Activated CD8-positive, alpha-beta T cell treated with anti-CD3 and anti-CD28 coated beads for 36 hours (primary cell): ENCODE measurements at places on chromosomes 12 and 14. TPM values are rescaled to one million over a fixed set of nuclear protein-coding genes. Genes with fewer than 3 reads are reported as not detected.
A peak's percentile ranks its signal among the peaks of the same experiment; 100 is the strongest.

Gene SERPINA3
- not detected for total RNA-seq

Gene LMNTD1
- not detected for total RNA-seq

Gene JPH4
- 0.51 TPM for total RNA-seq

Gene MIS18BP1
- 55.8 TPM for total RNA-seq

Gene PDE3A
- not detected for total RNA-seq

Gene ACOT6
- total RNA-seq: not detected

Gene NRIP2
- not detected for total RNA-seq

Gene ASCL1
- not detected for total RNA-seq

GRCh38 chr12:39043424-39043822, 138.0 kb upstream of the CPNE8 start:
- no peak overlapping the region for H3K27ac ChIP-seq
- H3K36me3 ChIP-seq: no peaks in the 10 kb centered on the region

GRCh38 chr12:107448198-107448597, 237.4 kb upstream of the PWP1 start:
- no peak overlapping the region for H3K4me3 ChIP-seq
- no peak overlapping the region for H3K27ac ChIP-seq
- peak; percentile 9 for DNase-seq
- H3K36me3 ChIP-seq: peaks cover 10% of the 10 kb centered on the region

- H3K4me3 ChIP-seq: no peak overlapping the region
- H3K36me3 ChIP-seq: no peaks in the 10 kb centered on the region
- H3K4me1 ChIP-seq: peaks cover 20% of the 10 kb centered on the region
- H3K27ac ChIP-seq: no peak overlapping the region
These were observed 131.8 kb downstream of the ERC1 start for GRCh38 chr12:1122786-1123185.

GRCh38 chr14:106787626-106788025, 1261.2 kb downstream of the TMEM121 start:
- peaks cover 4% of the 10 kb centered on the region for H3K27me3 ChIP-seq
- no peaks in the 10 kb centered on the region for H3K36me3 ChIP-seq
- H3K4me3 ChIP-seq: no peak overlapping the region
- peaks cover 8% of the 10 kb centered on the region for H3K4me1 ChIP-seq
- DNase-seq: no peak
- H3K27ac ChIP-seq: no peak overlapping the region

- H3K27me3 ChIP-seq: no peaks in the 10 kb centered on the region
- DNase-seq: no peak
- H3K4me1 ChIP-seq: peaks cover 40% of the 10 kb centered on the region
These were observed 21.2 kb upstream of the AKAP5 start for GRCh38 chr14:64444140-64444539.

- no peaks in the 10 kb centered on the region for H3K36me3 ChIP-seq
- no peaks in the 10 kb centered on the region for H3K27me3 ChIP-seq
- peak overlapping the region; percentile 62 for H3K27ac ChIP-seq
- peaks cover 33% of the 10 kb centered on the region for H3K4me1 ChIP-seq
- peak overlapping the region; percentile 18 for H3K4me3 ChIP-seq
- no peak for DNase-seq
These were observed 1.9 kb upstream of the KDM2B start for GRCh38 chr12:121582583-121583333.

DNA sequence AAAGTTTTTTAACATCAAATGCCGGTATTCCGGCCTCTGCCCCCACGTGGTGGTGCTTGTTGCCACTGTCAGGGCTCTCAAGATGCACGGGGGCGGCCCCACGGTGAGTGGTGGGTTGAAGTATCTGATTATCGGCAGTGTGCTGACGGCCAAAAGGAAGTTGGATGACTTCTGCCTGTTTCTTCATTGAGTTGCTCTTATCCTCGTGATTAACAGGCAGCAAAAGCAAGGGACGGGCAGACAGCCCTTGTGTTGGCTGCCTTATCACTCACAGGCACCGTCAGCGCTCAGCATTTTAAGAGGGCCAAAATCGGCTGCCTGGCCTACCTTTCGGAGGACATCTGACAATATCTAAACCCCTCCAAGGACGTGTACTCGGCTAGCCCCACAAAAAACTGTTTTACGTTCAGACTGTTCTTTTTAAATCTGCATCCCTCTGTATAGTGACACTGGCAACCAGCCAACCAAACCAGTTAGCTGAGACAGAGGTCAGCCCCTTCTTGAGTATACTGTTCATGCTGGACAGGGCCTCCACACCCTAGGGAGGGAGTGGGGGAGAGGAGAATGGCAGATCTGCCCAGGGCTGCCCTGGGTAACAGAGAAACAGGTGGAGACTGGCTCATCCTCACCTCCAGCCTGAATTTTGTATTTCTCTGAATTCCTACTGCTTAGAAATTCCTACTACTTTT, 22.9 kb upstream of the AKAP5 start:
- no peaks in the 10 kb centered on the region for H3K27me3 ChIP-seq
- no peak for DNase-seq
- peaks cover 62% of the 10 kb centered on the region for H3K36me3 ChIP-seq
- H3K4me3 ChIP-seq: no peak overlapping the region
- H3K27ac ChIP-seq: no peak overlapping the region
- peaks cover 41% of the 10 kb centered on the region for H3K4me1 ChIP-seq

DNA sequence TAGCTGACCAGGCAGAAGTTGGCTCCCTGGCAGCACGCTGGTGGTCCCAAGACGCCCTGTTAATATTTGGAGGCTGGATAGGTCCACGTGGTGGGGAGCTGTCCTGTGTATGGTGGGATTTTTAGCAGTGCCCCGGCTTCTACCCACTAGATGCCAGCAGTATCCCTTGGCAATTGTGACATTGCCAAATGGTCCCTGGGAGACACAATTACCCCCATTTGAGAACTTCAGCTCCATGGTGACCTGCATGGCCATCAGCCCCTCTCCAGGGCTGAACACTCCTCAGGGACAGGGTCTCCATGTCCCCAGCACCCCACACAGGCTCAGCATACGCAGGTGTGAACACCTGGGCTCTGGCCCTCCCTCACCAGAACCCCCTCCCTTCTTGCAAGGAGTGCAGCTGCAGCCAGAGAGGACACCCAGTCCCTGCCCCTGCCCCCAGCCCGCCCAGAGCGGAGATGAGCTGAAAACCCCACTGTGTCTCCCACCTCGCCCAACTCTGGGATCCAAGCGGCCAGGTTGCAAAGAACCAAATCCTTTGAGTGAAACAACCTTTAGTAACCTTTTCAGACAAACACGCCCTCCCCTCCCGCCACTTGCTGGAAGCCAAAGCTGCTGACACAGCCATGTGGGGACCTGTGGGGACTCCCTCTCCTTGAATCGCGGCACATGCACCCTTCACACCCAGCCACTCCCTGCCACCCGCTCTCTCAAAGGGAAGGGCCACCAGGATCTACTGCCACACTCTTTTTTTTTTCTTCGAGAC, 120.4 kb downstream of the CALM1 start:
- H3K4me1 ChIP-seq: no peaks in the 10 kb centered on the region
- H3K36me3 ChIP-seq: no peaks in the 10 kb centered on the region
- DNase-seq: no peak
- H3K27me3 ChIP-seq: no peaks in the 10 kb centered on the region
- no peak overlapping the region for H3K4me3 ChIP-seq
- H3K27ac ChIP-seq: no peak overlapping the region

DNA sequence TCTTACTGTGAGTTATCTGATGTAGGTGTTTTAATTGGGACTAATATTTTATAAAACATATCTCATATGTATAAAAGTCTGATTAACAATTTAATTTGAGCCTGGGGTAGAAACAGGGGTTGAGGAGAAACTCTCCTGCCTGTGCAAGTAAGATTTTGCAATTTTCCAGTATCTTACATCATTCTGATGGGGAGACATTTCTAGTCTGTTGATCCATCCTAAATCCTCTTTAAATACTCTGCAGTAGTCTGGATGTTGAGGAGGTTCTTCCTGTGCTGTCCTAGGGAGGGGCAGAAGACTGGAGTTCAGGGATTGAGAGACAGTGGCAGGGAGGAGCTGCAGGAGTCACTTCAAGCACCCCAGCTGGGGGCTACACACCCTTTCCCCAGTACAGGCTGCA, 287.8 kb downstream of the ADGRD1 start:
- no peaks in the 10 kb centered on the region for H3K36me3 ChIP-seq
- H3K4me1 ChIP-seq: peaks cover 5% of the 10 kb centered on the region
- no peak for DNase-seq

- no peak for DNase-seq
- H3K27ac ChIP-seq: no peak overlapping the region
- no peaks in the 10 kb centered on the region for H3K36me3 ChIP-seq
- H3K4me3 ChIP-seq: peak overlapping the region; percentile 10
These were observed 1.9 kb downstream of the CCDC184 start for GRCh38 chr12:48185181-48185919.

- H3K27ac ChIP-seq: no peak overlapping the region
- H3K36me3 ChIP-seq: peaks cover 11% of the 10 kb centered on the region
- H3K4me1 ChIP-seq: no peaks in the 10 kb centered on the region
These were observed 8.6 kb downstream of the SLC38A6 start for GRCh38 chr14:60989599-60989998.

DNA sequence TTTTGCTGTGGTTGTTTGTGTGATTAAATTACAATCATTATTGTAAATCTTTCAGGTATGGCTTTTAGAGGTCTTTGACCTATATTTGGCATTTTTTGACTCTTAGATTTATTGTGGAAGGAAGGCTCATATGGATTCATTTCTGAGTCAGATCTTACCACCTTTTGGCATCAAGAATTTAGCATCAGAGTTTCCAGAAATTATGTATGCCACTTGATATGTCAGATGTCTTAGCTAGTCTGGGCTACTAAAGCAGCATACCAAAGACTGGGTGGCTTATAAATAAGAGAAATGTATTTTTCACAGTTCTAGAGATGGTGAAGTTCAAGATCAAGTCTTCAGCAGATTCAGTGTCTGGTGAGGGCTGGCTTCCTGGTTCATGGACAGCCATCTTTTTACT, 129.5 kb upstream of the PZP start:
- H3K4me1 ChIP-seq: peaks cover 14% of the 10 kb centered on the region
- no peaks in the 10 kb centered on the region for H3K27me3 ChIP-seq
- H3K36me3 ChIP-seq: peaks cover 4% of the 10 kb centered on the region

DNA sequence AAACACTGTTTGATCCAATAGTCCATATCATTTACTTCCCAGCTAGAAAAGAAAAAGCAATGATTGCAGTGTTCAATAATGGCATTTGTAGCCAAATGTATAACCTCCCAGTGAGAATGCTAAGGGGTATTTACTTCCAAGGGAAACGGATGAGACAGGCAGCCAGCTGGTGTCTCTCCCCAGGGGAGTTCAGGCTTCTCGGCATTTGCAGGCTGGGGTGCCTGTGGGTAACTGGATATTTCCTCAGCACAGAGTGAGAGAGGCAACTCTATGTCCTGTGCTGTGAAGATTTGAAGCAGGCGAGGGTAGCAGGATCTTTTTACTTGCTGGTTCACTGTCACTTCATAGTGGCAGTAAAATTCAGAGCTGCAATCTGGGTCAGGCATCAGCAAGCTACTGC, 1455.6 kb upstream of the TMEM132C start:
- H3K4me3 ChIP-seq: no peak overlapping the region
- DNase-seq: no peak
- no peaks in the 10 kb centered on the region for H3K4me1 ChIP-seq
- H3K36me3 ChIP-seq: no peaks in the 10 kb centered on the region

DNA sequence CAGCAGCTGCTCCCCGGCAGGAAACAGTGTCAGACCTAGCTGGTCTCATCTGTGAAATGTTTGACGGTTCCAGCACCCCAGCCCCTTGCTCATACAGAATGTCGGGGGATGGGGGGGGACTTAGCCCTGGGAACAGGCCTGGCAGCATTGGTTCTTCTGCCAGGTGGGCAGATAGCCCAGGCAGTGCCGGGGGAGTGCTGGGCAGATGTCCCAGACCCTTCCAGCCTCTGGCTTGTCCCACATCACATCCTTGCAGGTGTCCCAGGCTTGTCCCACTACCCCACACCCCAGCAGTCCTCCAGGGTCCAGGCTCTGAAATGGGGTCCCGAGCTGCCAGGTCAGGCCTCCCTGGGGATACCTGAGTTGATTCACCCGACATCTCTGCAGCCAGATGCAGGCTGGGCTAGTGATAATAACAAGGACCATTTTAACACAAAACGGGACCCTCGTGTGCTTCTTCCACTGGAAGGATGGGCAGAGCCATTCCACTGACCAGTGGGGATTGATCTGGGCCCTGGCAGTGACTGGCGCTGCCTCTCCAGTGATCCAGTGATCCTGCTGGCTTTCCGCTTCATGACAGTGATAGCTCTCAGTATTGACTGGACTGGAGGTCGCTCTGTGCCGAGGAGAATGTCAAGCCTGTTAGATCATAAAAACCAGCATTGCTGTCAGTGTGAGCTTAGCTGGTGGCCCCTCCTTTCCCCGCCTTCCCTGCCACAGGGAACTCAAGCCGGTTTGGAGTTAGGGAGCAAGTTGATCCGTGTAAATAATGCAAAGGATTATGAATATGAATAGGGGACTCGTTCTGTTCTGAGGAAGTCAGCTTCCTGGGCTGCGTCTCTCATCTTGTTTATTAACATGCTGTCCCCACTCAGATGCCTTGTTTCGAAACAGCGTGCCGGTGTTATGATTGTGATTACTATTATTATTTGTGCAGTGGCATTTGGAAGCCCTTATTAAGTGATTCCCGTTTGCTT, 180.6 kb downstream of the AACS start:
- no peaks in the 10 kb centered on the region for H3K36me3 ChIP-seq
- DNase-seq: no peak
- no peak overlapping the region for H3K27ac ChIP-seq
- no peaks in the 10 kb centered on the region for H3K4me1 ChIP-seq
- H3K4me3 ChIP-seq: no peak overlapping the region

DNA sequence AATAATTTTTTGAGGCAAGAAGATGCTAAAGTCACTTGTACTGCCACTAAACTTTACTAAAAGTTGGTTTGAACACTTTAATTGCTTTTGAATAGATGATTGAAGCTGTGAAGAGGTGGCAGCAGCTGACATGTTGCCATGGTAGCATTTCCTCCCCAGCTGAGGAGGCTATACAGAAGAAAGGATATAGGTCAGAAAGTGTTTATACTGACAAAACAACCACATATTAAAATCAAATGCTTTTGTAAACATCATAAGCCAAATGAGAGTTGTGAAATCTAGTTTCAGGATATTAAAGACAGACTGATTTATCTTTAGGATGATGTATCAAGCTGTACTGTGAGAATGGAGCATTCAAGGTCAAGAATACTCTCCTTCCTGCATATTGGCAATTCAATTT, 41.7 kb downstream of the TSPAN19 start:
- no peak overlapping the region for H3K4me3 ChIP-seq
- no peak overlapping the region for H3K27ac ChIP-seq
- H3K4me1 ChIP-seq: peaks cover 7% of the 10 kb centered on the region
- DNase-seq: no peak
- no peaks in the 10 kb centered on the region for H3K36me3 ChIP-seq
- H3K27me3 ChIP-seq: no peaks in the 10 kb centered on the region

DNA sequence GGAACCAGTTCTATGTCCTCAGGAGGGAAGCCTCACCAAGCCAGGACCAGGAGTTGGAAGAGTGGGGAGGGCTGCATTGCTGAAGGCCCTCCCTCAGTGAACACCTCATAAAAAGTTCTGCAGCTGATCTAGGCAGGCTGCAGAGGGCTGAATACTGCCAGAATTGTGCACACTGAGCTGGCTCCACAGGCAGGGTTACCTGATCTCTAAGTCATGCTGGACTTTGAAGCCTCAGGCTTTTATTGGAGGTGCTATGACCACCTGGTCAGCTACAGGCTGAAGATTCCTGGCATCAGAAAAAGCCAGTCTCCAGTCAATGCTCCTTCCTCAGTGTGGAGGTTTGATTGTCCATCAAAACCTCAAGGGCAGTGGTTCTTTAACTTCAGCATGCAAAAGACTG, 39.7 kb downstream of the FOS start:
- H3K4me3 ChIP-seq: no peak overlapping the region
- no peaks in the 10 kb centered on the region for H3K4me1 ChIP-seq
- H3K27me3 ChIP-seq: peaks cover 1% of the 10 kb centered on the region
- no peaks in the 10 kb centered on the region for H3K36me3 ChIP-seq
